ENCODE measurements at places on chromosomes 16 and 17.

GRCh38 chr17:14733376-14733775 lies 432.5 kb downstream of the HS3ST3B1 start:
- no peak overlapping the region for H3K27ac ChIP-seq
- H3K36me3 ChIP-seq: no peaks in the 10 kb centered on the region
- H3K4me1 ChIP-seq: no peaks in the 10 kb centered on the region
- DNase-seq: no peak

GRCh38 chr17:3951420-3951819 lies 12.8 kb downstream of the ATP2A3 start:
- no peak for DNase-seq
- H3K4me3 ChIP-seq: no peak overlapping the region
- no peaks in the 10 kb centered on the region for H3K27me3 ChIP-seq
- H3K27ac ChIP-seq: no peak overlapping the region
- no peaks in the 10 kb centered on the region for H3K4me1 ChIP-seq

GRCh38 chr17:15288859-15289258 lies 23.7 kb upstream of the PMP22 start:
- H3K4me3 ChIP-seq: no peak overlapping the region
- no peak overlapping the region for H3K27ac ChIP-seq
- no peaks in the 10 kb centered on the region for H3K36me3 ChIP-seq
- H3K4me1 ChIP-seq: no peaks in the 10 kb centered on the region
- peaks cover 9% of the 10 kb centered on the region for H3K27me3 ChIP-seq

- DNase-seq: no peak
- no peak overlapping the region for H3K4me3 ChIP-seq
- H3K27ac ChIP-seq: no peak overlapping the region
- no peaks in the 10 kb centered on the region for H3K36me3 ChIP-seq
Observed at GRCh38 chr16:79426663-79427062, 173.9 kb downstream of the MAF start.

GRCh38 chr17:27269974-27270373 lies 23.9 kb upstream of the WSB1 start:
- H3K27ac ChIP-seq: no peak overlapping the region
- no peak for DNase-seq
- no peak overlapping the region for H3K4me3 ChIP-seq
- H3K27me3 ChIP-seq: peaks cover 24% of the 10 kb centered on the region
- H3K4me1 ChIP-seq: no peaks in the 10 kb centered on the region
- no peaks in the 10 kb centered on the region for H3K36me3 ChIP-seq

- no peak overlapping the region for H3K4me3 ChIP-seq
- no peaks in the 10 kb centered on the region for H3K27me3 ChIP-seq
- DNase-seq: no peak
Observed at GRCh38 chr16:55033225-55034156, 102.8 kb downstream of the IRX5 start.

GRCh38 chr17:73394512-73395450 lies 83.0 kb upstream of the CDC42EP4 start:
- no peaks in the 10 kb centered on the region for H3K27me3 ChIP-seq
- no peak for DNase-seq
- H3K4me1 ChIP-seq: no peaks in the 10 kb centered on the region
- no peak overlapping the region for H3K27ac ChIP-seq
- H3K4me3 ChIP-seq: no peak overlapping the region

GRCh38 chr17:32161506-32162365 lies 19.4 kb downstream of the RHOT1 start:
- no peaks in the 10 kb centered on the region for H3K27me3 ChIP-seq
- H3K27ac ChIP-seq: no peak overlapping the region
- H3K36me3 ChIP-seq: peaks cover 25% of the 10 kb centered on the region

DNA sequence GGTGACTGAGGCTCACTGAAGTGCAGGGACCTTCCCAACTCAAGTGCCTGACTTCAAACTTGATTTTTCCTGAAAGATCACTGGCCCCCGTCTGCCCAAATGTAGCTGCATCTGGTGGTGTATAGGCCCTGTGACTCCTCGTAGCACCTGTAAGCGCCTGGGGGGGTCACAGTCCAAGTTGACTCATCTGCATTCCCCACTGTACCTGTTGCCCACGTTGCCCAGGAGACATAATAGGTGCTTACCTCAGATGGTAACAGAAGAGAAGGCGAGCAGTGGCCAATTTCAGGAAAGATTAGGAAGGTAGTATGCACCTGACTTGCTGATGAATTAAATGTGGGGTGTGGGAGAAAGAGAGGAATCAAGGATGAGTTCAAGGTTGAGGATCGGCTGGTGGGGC lies 44.1 kb upstream of the EMP2 start:
- peaks cover 4% of the 10 kb centered on the region for H3K4me1 ChIP-seq
- no peak for DNase-seq
- no peak overlapping the region for H3K27ac ChIP-seq
- no peak overlapping the region for H3K4me3 ChIP-seq

DNA sequence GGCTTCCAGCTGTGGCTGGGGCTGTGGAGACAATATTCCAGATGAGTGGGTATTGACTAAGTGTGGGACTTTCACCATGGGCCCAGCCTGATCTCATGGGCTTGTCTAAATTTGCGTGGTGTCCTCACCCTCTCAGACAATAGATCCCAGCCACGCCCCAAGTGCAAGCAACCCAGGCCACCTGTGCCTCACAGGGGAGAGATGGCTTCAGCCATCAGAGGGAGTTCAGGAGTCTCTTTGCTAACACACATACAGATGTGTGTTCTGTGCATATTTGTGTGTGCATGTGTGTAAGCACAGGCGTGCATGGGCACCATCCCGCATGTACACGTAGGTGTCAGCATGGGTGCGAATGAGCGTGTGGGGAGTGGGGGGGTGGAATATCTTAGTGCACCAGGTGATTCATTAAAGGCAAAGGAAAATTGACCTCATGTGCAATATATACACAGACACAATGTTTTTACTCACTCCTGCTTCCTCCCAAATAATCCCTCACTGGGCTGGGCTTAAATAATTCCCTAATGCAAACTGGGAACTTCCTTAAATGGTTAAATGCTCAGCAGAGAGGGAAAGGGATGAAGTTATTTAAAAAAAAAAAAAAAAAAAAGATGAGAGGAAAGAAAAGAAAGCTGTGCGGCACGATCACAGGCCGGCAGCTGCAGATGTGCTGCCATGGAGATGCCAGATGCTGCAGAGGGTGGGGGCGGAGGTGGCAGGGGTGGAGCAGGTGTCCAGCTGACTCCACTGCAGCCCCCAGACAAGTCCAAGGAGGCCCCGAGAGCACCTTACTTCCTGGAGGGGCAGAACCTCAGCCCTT lies 24.0 kb upstream of the CDC42EP4 start:
- DNase-seq: no peak
- H3K27me3 ChIP-seq: no peaks in the 10 kb centered on the region

GRCh38 chr17:80068301-80069222 lies 32.1 kb downstream of the CCDC40 start:
- H3K36me3 ChIP-seq: no peaks in the 10 kb centered on the region
- H3K4me1 ChIP-seq: no peaks in the 10 kb centered on the region
- no peak overlapping the region for H3K4me3 ChIP-seq
- no peak overlapping the region for H3K27ac ChIP-seq
- no peak for DNase-seq
- H3K27me3 ChIP-seq: peaks cover 2% of the 10 kb centered on the region

DNA sequence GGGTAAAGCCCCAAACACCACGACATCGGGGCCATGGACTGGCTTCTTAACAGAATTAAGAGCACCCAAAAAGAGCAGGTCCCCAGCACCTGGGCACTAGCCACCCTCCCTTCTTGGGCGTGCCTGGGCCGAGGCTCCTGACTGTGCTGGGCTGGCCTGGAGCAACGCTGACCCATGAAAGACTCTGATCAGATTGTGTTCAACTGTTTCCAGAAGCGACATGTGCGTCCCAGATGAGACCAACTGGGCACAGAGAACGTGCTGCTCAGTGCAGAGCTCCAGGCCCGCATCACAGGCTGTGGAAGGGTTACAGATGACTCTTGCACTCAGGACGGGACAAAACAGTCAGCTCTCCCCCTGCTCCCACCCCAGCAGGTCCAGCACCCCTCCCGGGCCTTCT lies 100.7 kb downstream of the KCNJ12 start:
- no peaks in the 10 kb centered on the region for H3K4me1 ChIP-seq
- H3K36me3 ChIP-seq: no peaks in the 10 kb centered on the region
- H3K27ac ChIP-seq: no peak overlapping the region
- DNase-seq: no peak
- peaks cover 8% of the 10 kb centered on the region for H3K27me3 ChIP-seq

DNA sequence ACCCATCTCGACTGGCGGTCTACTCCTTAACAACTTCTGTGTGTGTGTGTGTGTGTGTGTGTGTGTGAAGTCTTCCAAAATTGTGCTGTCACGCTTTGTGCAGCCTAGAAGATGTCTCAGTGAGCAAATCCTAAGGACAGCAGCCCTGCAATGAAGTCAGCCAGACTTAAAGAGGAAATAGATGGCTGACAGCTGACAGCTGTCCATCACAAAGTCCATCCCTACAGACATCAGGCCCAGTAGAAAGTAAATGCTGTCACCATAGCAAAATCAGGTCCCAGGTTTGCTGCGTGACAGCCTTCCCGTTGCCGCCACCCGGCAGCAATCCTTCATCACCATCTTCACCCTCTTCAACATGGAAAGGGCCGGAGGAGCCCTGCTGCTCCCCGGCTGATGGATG lies 416.0 kb downstream of the SOX9 start:
- H3K36me3 ChIP-seq: no peaks in the 10 kb centered on the region
- H3K27me3 ChIP-seq: peaks cover 9% of the 10 kb centered on the region

DNA sequence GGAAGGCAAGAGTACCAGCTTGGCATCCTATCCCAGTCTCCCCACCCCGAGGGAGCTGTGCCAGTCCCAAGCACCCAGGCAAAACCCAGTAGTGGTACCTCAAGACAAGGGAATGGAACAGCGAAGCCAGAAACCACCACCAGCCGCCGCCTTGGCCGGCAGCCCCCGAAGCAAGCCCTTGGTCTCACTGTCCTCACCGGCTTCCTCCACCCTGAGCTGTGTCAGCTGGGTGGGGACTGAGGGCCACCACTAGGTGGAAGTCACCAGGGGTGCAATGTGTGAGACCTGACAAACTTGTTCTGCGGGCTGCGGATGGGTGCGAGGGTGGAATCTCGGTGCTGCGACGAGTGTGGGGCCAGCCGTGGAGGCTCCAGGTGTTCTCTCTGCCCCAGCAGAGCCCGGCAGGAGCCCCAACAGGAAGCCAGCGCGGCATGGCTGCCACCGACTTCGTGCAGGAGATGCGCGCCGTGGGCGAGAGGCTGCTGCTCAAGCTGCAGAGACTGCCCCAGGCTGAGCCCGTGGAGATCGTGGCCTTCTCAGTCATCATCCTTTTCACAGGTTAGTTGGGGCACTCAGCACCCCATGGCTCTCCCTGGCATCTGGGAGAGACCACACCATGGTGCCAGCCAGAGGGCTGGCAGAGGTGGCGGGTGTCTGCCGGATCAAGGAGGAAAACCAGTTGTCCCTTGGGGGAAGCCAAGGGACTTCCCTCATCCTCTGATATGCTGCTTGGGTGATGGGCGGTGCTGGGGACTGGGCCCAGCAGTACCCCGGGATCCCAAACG lies 6.7 kb downstream of the SMIM5 start:
- no peak overlapping the region for H3K4me3 ChIP-seq
- H3K27me3 ChIP-seq: no peaks in the 10 kb centered on the region
- DNase-seq: no peak
- no peaks in the 10 kb centered on the region for H3K36me3 ChIP-seq
- no peaks in the 10 kb centered on the region for H3K4me1 ChIP-seq
- no peak overlapping the region for H3K27ac ChIP-seq

DNA sequence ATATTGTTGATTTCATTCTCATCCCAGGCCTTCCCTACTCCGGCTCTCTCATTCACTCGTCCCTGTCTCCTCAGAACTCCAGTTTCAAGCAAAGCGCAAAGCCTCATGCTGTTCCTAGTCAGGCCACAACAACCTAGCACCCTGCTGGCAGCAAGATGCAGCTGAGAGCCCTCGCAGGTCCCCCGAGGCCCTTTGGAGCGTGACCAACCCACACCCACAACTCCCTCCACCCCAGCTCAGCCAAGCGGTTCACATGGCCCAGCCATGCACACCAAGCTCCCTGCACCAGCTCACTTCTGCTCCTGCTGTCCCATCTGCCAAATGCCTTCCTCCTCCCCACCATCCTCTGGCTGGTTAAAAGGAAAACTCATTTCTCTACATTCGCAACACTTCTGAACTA lies 195.8 kb downstream of the IRX5 start:
- no peak for DNase-seq
- H3K27me3 ChIP-seq: no peaks in the 10 kb centered on the region
- H3K36me3 ChIP-seq: no peaks in the 10 kb centered on the region
- H3K4me1 ChIP-seq: no peaks in the 10 kb centered on the region

- no peak overlapping the region for H3K4me3 ChIP-seq
- DNase-seq: no peak
- H3K36me3 ChIP-seq: peaks cover 80% of the 10 kb centered on the region
- H3K4me1 ChIP-seq: peaks cover 35% of the 10 kb centered on the region
- H3K27ac ChIP-seq: no peak overlapping the region
Observed at GRCh38 chr16:11725457-11725856, 17.2 kb downstream of the TXNDC11 start.

DNA sequence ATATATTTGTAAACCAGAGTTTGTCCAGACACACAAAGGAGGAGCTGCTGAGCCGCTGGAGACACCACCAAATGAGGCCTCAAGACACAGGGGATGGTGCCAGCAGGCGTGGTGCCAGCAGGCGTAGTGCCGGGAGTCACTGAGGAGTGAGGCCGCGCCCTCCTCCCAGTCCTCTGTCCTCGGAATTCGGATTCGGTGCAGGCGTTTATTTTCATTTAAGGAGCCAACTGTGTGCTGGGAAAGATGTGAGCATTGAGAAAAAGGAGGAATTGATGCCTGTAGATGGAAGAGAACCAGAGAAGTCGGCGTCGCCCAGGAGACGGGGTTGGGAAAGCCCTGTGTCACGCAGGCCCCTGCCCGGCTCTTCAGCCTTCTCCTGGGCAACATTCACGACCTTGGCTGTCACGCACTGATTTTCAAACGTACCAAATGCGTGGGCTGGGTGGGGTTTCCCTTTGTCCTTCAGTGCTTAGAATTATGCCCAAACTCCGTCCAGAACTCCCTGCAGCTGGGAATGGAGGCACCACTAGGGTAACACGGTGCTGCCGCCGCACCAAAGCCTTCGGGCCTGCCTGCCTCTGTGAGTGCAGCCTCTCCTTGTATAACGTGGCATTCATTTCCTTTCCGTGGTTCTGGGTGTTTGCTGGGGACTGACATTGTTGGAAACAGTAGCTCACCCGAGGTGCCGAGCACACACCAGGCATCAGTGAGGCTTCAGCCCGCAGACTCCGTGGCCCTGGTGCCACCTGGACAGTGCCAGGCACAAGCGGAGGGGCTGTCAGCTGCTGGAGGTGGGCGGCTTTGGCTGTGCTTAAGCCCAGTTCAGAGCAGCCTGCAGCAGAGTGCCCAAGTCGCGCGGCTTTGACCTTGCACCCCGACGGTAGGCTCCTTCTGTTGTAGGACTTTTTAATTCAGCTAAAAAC lies 49.0 kb upstream of the CHMP6 start:
- H3K36me3 ChIP-seq: peaks cover 61% of the 10 kb centered on the region
- no peak overlapping the region for H3K27ac ChIP-seq
- no peak for DNase-seq
- H3K4me3 ChIP-seq: no peak overlapping the region
- peaks cover 21% of the 10 kb centered on the region for H3K4me1 ChIP-seq
- no peaks in the 10 kb centered on the region for H3K27me3 ChIP-seq

DNA sequence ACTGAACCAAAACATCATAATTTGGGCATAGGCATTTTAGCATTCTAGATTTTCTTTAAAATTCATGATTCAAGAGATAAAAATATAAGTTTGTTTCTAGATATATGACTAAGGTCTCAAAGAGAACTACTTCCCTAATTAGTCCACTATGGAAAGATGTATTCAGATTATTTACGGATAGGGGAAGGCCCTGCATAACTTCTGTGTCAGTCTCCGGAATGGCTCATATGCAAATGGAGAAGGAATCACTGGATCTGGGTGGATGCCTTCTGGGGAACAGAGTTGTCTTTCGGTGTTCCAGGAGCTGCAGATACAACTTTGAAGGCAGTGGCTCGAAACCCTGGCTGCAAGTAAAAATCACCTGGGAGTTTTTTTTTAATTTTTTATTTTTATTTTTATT lies 17.1 kb upstream of the WFIKKN2 start:
- no peak overlapping the region for H3K27ac ChIP-seq
- H3K36me3 ChIP-seq: no peaks in the 10 kb centered on the region
- H3K4me3 ChIP-seq: no peak overlapping the region
- peaks cover 22% of the 10 kb centered on the region for H3K27me3 ChIP-seq
- peaks cover 12% of the 10 kb centered on the region for H3K4me1 ChIP-seq

Data from activated T-helper 2 cell treated with anti-CD3 and anti-CD28 coated beads, Interferon-gamma antibody, Interleukin-2, Interleukin-4, amounts not matched to agents 10 μg/mL and 5 μg/mL and 100 μg/mL, durations not matched to agents 14 hours and 24 hours and 36 hours (primary cell).